KG1 (cell line): ENCODE measurements at places on chromosomes 13 and 19.
A peak's percentile ranks its signal among the peaks of the same experiment; 100 is the strongest.

DNA sequence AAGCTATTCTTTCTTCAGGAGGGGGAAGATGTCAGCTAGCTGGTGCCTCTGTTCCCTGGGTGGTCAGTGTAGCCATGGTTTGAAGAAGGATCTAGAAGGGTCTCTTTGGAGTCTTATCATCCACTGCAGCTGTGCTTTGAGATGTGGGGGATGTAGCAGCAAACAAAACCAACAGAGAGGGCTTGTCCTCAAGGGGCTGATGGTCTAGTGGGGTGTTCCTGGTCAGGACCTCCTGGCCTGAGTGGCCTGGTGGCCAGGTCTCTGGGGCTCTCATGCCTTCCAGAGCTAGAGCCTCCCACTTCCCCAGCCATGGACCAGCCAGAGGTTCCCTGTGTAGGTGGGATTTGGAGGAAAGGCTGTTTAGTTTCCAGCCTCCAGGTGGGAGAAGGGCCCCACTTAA, 40.3 kb downstream of the LYL1 start:
- DNase-seq = no peak

- DNase-seq = no peak
These were observed 101.3 kb upstream of the SLC15A1 start for GRCh38 chr13:98853771-98854221.

DNA sequence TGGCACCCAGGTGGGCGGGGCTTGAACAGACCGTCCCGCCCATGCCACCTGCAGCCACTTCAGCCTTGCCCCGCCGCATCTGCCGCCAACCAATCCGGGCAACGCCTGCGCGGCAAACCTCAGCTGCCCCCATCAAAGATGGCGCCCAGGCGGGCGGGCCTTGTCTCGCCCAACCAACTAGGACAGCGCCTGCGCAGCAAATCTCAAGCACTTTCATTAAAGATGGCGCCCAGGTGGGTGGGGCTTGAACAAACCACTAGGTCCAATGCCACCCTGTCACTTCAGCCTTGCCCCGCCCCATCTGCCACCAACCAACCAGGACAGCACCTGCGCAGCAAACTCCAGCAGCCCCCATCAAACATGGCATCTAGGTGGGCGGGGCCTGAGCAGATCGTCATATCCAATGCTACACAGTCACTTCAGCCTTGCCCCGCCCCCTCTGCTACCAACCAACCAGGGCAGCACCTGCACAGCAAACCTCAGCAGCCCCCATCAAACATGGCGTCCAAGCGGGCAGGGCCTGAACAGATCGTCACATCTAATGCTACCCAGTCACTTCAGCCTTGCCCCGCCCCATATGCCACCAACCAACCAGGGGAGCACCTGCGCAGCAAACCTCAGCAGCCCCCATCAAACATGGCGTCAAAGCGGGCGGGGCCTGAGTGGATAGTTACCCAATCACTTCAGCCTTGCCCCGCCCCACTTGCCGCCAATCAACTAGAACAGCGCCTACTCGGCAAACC, 1.4 kb downstream of the PEG3 start:
- peak; percentile 97 for DNase-seq

- no peak for DNase-seq
These were observed 1.7 kb downstream of the ZNF160 start for GRCh38 chr19:53101518-53101917.

- no peak for DNase-seq
These were observed 1.2 kb downstream of the RNF113B start for GRCh38 chr13:98175823-98176222.

DNA sequence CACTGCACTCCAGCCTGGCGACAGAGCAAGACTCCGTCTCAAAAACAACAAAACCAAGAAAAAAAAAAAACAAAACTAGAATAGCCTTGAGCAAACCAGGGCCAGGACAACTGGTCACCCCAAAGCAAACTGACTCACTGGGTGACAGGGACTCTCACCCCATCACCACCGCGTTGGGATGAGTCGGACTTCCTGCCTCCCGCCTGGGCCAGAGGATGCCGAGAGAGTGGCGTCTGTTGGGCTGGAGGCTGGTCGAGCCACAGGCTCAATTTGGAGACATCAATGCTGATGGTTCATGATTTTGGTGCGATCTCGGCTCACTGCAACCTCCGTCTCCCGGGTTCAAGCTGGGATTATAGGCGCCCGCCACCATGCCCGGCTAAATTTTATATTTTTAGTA, 11.6 kb downstream of the TMPRSS9 start:
- DNase-seq = no peak

DNA sequence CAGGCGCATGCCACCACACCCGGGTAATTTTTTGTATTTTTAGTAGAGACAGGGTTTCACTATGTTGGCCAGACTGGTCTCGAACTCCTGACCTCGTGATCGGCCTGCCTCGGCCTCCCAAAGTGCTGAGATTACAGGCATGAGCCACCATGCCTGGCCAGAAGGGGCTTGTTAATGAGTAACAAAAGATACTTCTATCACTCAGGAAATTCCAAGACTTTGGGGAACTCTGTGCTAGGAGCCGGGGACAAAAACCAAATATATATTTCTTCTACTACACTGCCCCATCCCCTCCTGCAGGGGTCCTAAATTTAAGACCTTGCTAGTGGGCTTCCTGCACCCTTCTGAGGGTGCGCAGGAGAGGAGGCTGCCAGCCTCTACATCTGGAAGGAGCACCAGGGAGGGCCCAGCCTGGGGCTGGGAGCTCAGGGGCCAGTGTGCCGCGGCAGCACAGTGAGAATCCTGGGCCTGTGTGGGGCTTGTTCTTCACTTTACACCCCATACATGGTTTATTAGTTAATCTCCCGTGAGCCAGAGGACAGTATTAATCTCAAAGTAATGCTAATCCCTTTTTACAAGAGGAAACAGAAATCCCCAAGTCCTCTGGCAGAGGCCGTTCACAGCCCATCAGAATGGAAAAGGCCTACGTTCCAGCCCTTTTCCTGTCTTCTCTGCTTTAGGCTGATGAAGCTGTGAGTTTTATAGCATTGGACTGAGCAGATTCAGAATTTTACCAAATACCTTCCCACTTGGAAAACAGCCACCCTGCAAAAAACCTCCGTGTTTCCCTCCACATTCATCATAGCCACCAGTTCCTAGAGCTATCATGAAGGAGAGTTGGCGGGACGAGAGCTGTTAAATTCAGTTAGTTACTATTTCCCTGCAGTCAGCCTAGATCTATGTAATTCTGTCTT, 44.4 kb upstream of the NPAS1 start:
- DNase-seq = no peak

DNA sequence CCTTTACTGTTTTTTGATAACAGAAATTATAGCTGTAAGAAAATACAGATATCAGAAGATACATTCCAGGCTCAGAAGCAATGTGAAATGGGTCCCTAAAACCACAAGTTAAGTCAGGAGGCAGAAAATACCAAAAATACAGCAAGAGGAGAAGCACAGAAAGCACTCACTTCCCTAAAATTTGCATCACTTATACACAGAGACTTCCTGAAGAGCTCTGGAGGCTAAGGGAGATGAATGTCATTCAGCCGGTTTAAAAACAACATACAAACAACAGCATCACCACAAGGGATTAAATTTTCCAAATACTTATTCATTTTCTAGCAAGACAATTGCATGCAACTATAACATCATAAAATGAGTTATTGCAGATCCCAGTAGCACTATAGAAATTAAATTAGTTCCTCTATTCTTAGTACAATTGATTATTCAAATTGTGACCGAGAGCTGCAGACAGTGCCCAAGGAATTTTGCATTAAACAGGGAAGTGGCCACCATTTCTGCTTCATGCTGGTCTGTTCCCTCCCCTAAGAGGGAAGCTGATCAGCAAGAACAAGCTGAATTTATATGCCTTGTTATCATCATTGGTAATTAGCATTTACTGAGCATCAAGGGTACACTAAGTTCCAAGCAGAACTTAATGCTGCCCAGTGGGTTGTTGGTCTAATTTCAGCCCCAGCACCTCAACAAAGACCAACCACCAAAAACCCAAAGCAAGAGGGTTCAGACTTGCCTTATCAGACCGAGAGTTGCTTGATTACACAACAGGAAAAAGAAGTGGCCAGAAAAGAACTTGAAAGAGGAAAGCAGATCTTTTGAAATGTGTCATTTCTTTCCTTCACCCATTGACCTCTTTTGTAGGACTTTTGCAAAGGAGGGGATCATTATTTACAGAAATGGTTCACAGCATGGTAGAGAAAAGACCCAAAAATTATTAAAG, 140.7 kb downstream of the KCTD12 start:
- peak; percentile 29 for DNase-seq

DNA sequence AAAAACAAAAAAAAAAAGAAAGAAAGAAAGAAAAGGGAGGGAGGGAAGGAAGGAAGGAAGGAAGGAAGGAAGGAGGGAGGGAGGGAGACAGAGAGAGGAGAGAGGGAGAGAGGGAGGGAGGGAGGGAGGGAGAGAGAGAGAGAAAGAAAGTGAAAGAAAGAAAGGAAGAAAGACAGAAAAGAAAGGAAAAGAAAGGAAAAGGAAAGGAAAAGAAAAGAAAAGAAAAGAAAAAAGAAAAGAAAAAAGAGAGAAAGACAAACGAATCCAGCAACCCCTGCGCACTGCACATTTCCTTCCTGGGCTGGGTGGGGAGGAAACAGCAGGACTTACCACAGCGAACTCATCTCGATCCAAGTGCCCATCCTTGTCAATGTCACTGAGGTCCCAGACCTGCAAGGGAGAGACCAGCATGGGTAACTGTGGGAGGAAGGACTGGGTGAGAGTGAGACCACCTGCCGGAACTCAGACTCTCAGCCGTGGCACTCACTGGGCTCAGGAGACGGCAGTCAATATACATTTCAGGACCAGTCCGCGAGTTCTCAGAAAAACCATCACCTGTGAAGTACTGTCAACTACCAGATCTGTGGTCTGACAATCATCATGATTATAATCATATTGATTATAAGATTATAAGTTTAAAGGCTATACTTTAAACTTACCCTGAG, 43.3 kb downstream of the EPS15L1 start:
- no peak for DNase-seq

GRCh38 chr13:72864142-72865011, 82.4 kb downstream of the PIBF1 start:
- no peak for DNase-seq

DNA sequence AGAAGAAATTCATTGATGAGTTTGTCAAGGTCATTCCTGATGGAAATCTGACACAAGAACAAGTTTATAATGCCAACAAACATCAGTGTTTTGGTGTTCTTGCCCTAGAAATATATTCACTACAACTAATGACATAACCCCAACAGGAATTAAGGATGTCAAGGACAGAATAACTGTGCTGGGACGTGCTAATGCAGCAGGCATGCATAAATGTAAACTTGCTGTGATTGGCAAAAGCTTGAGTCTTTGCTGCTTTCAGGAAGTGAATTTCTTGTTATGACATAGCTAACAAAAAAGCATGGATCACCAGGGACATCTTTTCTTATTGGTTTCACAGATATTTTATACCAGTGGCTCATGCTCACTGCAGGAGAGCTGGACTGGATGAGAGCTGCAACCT, 144.6 kb downstream of the KCTD12 start:
- DNase-seq = no peak

- DNase-seq = no peak
These were observed 83.3 kb downstream of the ERCC5 start for GRCh38 chr13:102928941-102929675.

DNA sequence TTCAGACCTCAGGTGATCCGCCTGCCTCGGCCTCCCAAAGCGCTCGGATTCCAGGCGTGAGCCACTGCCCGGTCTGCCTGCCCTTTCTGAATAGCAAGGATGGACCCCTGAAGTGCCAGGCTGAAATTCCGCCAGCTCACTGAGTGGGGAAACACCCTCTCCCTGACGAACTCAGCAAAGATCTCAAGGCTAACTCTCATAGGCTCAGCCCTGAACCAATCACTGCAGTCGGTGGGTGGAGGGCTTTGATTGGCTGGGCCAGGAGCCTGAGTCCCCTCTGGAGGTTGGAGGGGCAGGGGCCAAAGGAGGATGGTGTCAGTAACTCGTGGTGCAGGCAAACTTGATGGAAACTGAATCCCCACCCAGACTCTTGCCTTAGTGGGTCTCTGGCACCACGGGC, 11.2 kb upstream of the COMP start:
- DNase-seq = no peak

- DNase-seq = no peak
These were observed 7.8 kb downstream of the HNRNPM start for GRCh38 chr19:8452446-8453123.

GRCh38 chr13:98217597-98217996, 40.5 kb upstream of the RNF113B start:
- no peak for DNase-seq

DNA sequence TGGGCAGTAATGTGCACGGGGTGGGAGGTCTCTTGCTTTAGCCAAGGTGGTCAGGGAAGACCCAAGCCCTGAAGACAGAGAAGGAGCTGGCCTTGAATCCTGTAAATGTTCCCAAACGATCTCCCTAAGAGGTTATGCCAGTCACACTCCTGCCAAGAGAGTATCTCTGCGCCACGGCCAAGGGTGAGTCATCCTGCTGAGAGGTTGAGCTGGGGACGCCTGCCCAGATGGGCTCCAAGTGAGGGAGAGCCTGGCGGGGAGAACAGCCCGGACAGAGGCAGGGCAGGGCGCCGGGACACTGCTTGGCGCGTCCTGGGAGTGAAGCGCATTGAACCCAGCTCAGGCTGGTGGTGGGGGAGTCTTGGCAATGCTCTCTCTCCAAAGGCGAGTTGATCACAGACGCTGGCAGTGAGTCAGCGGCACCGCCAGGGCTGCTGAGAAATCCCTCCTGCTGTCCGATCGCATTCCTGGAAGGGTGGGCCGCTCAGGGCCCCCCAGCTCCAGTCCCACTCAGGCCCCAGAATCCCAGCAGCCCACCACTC, 16.4 kb downstream of the SULT2B1 start:
- no peak for DNase-seq

GRCh38 chr19:30785458-30786137, 413.4 kb downstream of the ZNF536 start:
- no peak for DNase-seq

DNA sequence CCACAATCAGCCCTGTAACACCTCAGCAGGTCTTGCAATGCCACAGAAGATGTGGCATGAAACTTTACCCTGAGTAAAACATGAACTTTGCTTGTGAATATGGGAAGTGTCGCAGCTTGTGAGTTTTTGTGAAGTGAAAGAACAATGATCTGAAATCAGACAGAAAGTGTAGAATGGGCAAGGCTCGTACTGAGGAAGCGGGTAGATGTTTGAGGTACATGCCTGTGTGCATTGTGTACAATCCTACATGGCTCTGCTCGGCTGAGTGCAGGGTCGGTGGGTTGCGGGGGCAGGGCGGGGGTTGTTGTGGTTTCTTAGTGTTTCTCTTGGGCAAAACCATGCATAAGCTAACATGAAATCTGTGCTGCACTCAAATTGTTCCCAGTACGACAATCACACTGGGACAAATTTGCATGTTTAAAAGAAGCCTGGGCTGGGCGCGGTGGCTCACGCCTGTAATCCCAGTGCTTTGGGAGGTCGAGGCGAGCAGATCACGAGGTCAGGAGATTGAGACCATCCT, 1.1 kb downstream of the NLRP13 start:
- DNase-seq = no peak
